ENCODE measurements at places on chromosomes 7 and 10.

DNA sequence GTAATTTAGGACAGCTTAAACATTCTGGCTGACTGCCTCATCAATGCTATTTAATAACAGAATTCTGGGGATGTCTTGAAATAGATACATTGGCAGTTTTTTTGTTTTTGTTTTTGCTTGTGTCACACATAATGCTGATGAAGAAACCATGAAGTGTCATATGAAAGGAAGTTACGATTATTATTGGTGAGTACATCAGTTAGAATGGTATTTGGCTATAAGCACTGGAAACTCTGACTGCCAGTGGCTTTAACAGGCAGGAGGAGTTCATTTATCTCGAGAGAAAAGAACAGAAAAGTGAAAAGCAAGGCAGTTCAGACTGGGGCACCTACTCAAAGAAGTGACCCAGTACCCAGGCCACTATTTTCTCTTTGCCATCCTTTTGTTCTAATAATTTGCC is 18.1 kb downstream of the LSM8 start:
- no peak for DNase-seq

- DNase-seq = no peak
Observed at GRCh38 chr7:102211590-102212550, 74.8 kb upstream of the SH2B2 start.

DNA sequence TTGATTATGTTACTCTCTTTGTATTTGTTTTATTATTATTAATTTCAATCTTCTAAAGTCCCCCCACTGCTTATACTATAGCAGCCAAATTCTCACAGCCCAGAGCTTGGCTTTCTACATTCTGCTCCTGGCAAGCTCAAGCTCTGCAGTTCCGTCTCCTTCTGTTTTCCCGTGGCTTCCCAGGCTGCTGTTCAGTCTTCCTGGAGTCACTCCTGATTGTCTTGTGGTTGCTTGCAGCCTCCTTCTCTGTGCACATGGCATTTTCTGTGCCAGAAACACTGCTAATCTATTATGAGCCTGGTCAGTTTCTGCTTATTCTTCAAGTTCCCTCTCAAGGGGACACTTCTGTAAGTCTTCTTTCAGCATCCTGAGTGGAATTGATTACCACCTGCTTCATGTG is 533.7 kb upstream of the IGFBP3 start:
- no peak for DNase-seq

GRCh38 chr10:97319671-97320479 is 804 bp downstream of the FRAT1 start:
- DNase-seq = peak; percentile 50

DNA sequence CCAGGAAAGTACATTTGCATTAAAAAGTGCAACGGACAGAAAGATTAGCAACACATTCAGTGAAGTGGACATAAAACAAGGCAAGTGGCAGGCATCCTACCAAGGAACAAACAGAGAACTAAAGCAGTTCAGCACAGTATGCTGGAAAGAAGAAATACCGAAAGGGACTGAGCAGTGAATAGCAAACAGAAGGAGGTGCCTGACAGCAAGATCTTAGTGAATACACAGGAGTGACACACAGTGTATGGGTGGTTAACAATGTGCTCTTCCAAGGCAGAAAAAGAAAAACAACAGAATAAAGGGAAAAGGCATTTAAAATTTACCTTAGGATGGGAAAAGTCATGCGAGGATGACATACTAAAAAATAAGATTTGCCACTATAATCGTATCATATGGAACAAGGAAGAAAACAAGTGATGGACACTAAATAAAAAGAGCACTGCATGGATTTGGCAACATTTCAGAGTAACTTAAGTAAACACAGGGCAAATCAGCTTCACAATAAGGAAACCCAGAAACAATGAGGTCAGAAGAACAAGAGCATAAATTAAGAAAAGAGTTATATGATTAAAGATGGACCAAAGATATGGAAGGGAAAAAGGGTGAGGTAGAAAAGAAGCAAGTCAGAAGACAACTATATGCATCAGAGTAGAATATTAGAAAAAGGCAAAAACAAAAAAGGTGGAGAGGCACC is 29.5 kb downstream of the MEST start:
- no peak for DNase-seq

DNA sequence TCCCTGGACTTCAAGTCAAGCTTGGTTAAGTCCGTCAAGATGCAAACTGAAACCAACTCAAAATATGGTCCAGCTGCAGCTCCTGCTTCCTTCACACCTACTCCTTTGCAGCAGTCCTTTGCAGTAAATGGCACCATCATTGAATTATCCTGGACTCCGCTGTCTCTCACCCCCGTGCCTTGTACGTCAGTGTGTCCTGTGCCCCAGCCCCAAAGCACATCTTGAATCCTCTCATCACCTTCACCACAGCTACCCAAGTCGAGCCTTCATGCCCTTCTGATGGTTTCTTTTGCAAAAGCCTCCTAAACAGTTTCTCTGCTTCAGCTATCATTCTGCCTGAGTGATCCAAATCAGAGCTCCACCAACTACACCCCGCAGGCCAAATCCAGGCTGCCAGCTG is 88.4 kb upstream of the LEP start:
- DNase-seq = no peak

DNA sequence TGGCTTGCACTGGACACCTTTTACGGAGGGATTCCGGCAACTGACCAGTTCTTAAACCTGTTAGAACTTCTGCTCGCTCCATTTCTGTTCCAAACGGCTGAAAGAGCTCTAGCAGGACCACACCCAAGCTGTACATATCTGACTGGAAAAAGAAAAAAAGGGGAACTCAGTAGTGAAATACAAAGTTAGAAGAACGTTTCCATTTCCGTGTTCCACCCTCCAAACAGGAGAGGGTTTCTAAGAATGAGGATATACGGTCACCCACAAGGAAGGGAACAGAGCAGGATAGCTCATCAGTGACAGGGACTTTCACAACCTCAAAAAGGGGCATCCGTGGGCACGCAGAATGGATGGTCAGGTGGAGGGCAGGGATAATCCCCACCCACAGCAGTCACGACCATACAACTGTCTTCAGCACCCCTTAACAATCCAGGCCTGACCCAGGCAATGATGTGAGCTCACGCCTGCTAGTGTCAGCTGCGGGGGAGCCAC is 4.3 kb upstream of the ANKRD61 start:
- DNase-seq = no peak

GRCh38 chr7:134783294-134784069 is 4.0 kb downstream of the CALD1 start:
- no peak for DNase-seq

GRCh38 chr10:21627331-21627730 is 93.3 kb downstream of the MLLT10 start:
- no peak for DNase-seq

DNA sequence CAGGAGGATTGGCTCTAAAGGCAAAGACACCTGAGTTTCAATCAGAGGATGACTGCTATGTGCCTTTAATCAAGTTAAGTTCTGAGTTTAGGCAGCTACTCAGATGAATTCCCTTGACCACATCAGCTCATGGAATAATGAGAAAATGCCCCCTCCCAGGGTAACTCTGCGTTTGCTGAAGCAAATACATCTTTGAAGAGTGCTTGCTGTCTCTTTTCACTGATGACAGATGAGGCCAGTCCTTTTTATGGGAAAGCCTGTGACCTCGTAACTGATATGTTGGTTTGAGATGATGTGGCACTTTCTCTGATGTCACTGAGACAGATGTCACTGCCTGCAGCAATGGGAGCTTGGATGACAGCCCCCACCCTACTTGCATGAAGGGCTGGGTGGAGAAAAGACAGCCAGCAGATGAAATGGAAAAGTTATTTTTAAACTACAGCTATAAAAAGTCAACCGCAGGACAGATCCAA is 43.7 kb upstream of the DGKI start:
- DNase-seq = no peak

DNA sequence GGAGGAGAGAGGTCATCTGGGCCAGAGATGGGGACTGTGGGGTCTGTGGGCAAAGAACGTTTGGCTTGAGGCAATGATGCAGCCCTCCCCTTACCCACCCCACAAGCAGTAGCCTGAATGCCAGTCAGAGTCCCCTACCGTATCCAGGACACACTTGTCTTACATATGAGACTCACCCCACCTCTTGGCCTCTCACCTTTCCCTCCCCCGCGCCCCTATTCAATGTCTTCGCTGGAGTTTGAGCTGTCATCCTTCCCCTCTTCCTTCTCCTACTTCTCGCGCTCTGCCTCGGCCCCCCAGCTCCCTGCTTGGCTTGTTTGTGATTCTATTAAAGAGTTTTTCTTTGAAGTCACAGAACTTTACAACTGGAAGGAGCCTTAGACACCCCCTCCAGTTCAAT is 8.9 kb downstream of the PRRT4 start:
- DNase-seq = no peak

- DNase-seq = no peak
Observed at GRCh38 chr10:119113751-119114732, 10.1 kb downstream of the DENND10 start.

DNA sequence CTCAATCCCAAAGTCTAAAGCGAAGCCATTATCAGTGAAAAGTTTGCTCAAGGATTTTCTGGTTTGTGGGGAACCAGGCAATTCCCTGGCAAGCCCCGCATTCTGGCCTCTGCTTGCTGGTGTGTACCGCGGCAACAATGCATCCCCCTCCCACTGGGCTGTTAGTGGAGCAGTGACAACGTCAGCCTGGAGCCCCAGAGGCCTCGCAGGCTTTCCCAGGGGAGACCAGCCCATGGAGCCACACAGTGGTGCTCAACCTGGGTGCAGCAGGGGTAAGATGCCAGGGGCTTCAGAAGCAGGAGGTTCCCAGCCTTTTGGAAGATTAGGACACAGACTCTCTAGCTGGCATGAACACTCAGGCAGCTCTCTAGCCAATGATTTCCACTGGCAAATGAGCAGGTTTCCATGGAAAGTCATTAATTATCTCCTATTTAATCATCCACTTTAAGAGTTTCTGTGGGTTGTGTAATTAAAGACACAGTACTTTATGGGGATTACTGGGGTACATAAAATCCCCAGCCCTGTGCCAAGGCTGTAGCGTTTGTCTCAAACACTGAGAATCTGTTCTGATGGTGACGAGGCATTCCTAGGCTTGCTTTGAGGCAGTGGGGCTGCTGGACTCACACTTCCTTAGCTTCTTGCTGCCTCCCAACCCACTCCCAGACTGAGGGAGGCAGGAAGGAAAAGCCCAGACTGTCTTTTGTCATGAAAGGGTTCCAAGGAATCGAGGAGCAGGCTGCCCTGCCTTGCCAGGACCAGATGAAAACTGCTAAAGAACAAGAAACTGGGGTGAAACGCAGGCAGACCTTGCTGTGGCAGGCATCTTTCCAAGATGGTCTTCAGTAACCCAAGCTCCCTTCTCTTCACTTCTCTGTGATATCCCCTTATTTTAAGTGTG is 411.9 kb upstream of the SHH start:
- no peak for DNase-seq

DNA sequence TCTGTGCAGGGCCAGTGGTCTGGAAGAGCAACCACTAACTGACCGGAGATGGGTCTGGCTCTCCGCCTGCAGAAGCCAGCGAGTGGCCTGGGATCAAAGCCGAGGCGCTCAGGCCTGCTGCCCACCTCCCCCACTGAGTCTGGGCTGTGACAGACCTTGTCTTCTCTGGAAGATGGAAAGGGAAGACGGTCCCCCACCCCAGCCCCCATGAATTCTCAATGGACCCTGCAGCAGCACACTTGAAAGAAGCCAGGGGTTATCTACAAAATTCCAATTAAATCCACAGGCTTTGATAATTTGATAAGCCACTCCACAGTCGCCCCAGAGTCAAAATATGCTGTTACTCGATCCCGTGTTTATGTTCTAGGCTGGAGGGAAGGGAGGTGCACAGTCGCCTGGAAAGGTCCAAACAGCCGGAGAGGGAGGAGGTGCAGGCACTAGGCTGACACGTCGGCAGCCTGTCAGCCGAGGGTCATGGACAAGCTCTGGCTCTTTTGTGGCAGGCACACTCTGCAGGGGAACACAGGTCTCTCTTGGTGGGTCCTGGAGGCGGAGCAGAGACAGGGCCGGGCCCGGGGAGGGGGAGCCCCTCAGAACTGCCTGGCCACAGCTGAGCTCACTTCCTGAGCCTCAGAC is 134.9 kb downstream of the SH3PXD2A start:
- DNase-seq = no peak

- DNase-seq = no peak
Observed at GRCh38 chr7:136234040-136234439, 256.9 kb upstream of the MTPN start.

DNA sequence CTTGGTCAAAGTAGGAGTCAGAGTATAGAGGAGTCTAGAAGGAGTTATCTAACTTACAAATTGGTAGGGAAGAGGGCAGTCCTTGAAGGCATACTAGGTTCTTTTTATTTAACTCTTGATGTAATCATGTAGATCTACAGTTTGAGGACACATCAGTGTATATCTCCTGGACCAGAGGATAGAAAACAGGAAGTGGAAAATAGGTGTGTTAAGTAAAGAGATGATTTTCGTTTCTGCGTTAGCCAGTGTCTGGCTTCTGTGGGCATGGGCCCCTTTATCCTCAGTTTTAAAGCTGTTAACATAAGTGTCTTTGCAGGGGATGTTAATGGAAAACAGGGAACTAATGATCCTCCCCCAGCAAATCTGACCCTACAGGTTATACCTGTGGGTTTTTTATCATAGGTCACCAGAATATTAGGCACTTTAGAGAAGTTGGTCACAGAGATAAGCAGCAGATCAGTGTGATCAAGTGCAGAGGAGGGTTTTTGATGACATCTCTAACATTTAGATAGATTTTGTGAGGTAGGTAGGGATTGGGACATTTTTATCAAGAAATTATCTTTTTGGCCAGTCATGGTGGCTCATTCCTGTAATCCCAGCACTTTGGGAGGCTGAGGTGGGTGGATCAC is 58.6 kb upstream of the PRSS1 start:
- peak; percentile 18 for DNase-seq

DNA sequence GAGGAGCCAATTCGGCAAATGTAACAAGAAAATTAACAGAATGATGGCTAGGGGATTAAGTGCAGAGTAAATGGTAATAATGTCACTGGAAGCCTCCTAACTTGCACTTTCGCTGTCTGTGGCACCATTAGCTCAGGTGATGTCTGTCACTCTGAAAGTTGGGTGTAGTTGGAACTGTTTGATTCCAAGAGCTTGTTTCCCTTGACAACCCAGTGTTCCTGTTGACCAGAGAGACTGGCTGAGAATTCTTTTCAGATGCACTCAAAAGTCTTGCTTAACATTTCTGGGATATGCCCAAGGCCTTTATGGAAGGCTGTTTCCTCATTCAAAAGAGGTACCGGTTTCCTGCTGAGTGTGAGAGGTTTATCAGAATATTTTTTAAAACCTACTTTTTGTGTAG is 49.6 kb downstream of the PLPP4 start:
- no peak for DNase-seq

GRCh38 chr10:88982366-88982765 is 8.2 kb upstream of the FAS start:
- DNase-seq = no peak

- no peak for DNase-seq
Observed at GRCh38 chr10:30013757-30014156, 45.6 kb downstream of the JCAD start.
